AG10803 (cell line): ENCODE measurements at places on chromosomes 2 and 18.

DNA sequence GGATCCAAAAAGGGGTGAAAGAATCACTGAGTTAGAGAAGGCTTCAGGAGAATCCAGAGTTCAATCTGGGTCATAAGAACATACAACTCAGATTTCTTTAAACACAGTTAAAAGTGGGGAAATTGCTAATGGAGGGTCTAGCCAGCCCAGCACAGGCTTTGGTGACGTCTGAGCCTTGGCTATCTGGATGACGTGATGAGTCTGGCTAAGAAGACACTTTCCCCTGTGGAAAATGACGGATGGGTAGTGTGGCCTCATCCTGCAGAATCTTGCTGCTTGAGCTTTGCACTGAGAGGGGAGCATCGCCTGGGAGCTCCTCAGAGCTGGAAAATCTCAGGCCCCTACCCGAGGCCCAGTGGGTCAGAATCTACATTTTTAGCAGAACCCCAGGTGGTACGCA is 19.2 kb downstream of the EDAR start:
- DNase-seq = no peak

DNA sequence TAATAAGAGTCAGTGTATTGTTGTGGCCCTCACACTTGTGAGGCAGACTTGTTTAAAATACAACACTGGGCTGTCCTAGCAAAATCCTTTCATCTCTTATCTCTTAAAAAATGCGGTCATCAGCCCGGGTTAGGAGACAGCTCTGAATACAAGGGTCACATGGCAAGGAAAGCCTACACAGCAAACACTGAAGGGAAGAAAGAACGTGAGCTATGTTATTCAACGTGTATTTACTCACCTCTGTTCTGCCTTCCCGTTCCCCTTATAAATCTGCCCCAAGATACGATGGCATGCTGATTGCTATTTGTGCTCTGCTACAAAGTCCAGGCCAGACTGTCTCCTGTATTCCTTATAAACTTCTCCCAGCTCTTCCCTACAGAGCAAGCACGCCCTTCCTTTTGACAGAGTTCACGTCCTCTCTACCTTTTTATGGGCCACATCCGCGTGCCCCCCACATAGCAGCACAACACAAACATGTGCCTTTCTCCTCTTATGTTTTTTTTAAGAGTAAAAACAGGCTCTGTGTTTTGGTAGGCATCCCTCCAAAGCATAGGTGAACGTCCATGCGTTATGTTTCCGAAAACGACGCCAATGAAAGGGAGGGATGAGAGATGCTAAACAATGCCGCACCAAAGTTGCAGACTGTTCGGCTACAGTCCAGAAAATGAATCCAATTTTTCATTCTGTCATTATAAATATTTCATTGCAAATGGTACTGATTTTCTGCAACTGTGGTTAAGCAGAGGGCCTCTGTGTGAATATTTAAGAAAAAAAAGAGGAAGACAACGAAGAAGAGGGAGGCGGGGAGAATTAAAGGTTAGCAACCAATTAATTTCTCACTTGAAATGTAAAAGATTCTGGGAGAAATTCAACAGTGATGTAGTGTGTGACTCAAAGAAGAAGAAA is 274.7 kb downstream of the ZNF521 start:
- DNase-seq = no peak

GRCh38 chr2:204576362-204576979 is 31.2 kb downstream of the PARD3B start:
- no peak for DNase-seq

GRCh38 chr2:37918742-37919186 is 6.3 kb upstream of the RMDN2 start:
- no peak for DNase-seq

- DNase-seq = no peak
Observed at GRCh38 chr18:48853588-48853987, 97.2 kb downstream of the SMAD7 start.

DNA sequence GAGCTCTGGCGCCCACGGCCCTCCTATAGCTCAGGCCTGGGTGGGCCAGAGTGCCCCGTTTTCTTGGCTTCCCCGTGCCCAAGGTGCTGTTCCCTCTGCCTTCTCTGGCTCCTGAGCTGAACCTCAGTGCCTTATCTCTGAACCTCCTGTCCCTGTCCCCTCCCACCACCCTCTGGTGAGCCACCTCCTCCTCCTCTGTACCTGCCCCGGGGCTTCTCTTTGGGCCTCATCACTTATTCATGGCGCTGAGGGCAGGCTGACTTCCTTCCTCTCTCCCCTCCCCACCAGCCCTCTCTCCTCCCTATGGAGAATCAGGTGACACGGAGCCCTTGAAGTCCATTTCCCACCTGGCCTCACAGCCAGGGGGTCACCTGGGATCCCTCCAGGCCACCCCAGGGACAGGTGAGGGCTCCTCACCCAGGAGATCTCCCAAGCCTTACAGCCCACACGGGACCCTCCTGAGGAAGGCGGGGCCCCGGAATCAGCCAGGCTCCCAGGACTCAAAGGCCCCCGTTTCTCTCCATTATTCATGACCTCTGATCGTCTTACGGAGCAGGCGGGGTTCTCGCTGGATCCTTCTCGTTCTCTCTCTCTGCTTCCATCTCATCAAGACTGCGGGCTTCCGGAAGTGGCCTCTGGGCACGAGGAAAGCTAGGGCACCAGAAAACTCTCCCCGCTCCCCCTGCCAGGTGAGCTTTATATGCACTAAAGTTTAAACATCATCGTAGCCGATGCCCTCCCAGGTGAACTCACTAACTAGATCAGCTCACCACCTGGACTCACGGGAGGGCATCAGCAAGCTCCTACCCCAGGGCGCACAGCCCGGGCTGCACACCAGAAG is at the start of gene LOXHD1:
Gene LOXHD1, minus strand, starts transcription at position 106 of the 841 bp plus-strand sequence. CDS start 187 bp downstream, outside the sequence.
- DNase-seq = no peak

DNA sequence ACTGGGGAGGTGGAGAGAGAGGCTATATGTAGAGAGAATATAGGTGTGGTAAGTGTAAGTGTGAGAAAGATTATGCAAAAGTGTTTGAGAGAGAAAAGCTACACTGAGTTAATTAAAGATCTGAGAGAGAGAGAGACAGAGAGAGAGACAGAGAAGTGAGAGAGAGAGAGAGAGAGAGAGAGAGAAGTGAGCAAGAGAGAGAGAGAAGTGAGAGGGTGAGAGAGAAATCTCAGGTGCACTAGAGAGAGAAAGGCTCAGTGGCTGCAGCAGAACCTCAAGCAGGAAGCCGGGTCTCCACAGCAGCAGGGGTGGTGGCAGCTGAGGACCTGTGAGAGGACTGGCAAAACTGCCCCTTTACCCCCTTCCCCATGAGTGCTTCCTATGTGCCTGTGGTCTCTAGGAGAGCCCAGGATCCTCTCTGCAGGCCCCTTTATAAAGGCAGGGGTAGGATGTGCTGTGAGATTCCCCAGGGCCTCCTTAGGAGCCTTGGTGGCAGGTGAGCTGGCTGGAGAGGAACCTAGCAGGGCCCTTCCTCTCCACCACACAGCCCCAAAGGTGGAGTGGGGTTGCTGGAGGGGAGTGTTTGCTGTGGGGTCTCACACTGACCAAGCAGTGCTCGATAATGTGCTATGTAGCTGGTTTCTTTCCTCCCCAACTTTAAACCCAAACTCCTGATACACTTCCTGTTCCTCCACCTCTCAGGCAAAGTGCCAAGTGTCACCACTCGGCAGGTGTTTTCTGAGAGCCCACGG is 52.6 kb downstream of the SLC4A5 start:
- DNase-seq = no peak

DNA sequence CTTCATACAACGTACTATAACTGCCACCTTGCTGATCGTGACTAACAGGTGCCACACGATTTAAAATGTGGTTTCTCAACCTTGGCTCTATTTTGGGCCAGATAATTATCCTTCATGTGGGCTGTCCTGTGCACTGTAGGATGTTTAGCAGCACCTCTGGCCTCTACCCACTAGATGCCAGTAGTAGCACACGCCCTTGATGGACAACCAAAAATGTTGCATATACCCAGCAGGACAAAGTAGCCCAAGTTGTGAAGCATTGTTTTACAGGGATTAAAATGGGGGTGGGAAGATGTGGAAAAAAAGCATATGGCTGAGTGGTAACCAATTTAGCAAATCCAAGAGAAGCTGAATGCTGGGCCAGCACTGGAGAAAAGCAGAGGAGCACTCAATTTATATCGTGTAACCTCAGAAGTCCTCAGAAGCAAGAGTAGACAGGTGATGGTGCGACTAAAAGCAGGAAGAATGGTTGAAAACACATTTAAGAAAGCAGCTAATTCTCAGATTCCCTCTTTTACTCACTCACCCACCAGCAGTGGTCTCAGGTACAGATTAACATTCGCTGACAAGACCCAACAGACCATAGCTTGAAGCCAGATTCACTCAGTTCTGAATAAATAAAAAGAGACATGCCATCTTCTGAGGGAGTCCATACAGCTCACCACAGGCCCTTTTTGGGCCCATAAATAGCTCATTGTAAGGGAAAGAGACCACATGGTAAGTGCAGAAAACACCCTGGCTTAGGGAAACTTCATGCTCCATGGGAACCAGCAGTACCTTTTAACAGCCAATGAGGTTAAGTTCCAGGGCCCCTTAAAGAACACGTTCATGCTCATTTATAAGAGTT is 50.6 kb downstream of the RAPH1 start:
- peak; percentile 45 for DNase-seq
